CD8-positive, alpha-beta memory T cell (primary cell): ENCODE measurements at places on chromosomes 5 and 9. TPM values are rescaled to one million over a fixed set of nuclear protein-coding genes. Genes with fewer than 3 reads are reported as not detected.

DNA sequence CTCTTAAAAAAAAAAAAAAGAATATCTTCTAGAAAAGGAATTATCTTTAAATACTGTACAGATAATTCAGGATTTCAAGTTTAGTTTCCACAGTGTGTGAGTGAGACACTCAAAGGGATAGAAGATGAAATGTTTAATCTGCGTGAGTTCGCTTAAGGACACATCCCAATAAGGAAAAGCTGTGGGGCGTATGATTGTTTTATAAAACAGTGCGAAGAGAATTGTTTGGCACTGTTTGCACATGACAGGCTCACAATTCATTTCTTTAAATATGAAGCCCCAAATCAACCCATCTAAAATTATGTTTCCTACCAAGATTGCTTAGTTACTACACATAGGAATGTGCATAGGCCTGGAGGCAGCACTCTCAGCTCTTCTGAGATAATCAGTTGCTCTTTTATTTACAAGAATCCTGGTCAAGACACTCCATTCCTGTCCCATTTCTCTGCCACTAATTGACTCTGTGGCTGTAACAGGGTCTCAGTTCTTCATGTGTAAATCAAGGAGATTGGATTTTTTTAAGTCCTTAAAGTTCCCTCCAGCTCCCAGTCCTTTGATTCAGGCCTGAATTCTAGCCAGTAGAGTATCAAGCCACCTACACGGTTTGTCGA lies 60.1 kb downstream of the BHMT start:
- no peaks in the 10 kb centered on the region for H3K4me1 ChIP-seq
- H3K4me3 ChIP-seq = no peak overlapping the region
- H3K36me3 ChIP-seq = no peaks in the 10 kb centered on the region
- no peak for DNase-seq
- no peak overlapping the region for H3K27ac ChIP-seq

DNA sequence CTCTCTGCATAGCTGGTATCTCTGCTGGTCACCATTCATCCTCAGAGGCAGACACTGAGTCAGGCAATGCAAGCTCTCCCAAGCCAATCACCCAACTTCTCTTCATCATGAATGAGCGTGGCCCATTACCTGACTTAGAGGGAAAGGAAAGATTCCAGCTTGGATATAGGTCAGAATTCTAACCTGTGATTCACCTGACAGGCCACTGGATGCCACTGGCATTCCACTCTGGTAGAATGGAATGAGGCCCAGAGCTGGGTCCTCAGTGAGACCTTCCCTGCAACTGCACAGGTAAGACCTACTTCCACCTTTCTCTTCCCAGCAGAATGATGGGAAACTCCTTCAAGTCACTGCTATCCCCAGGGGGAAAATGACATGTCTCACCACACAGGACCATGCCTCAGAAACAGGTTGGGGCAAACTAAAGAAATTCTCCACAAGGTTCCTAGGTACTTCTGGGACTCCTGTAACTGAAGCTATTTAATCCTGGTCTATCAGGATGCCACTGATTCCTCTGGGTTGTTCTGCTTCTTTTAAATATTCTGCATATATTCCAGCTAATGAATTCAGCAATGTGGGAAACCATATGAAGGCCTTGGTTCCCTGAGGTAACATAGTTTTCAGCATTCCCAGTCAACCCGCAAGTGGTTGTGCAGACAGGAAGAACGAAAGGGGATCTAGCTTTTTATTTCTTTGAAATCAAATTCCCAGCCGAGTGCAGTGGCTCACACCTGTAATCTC lies 62.0 kb downstream of the SUSD1 start:
- no peaks in the 10 kb centered on the region for H3K36me3 ChIP-seq
- peak; percentile 10 for DNase-seq
- no peaks in the 10 kb centered on the region for H3K27me3 ChIP-seq
- no peak overlapping the region for H3K27ac ChIP-seq
- H3K4me3 ChIP-seq = no peak overlapping the region
- H3K4me1 ChIP-seq = no peaks in the 10 kb centered on the region

- H3K4me1 ChIP-seq = peaks cover 21% of the 10 kb centered on the region
- H3K27me3 ChIP-seq = no peaks in the 10 kb centered on the region
- no peaks in the 10 kb centered on the region for H3K36me3 ChIP-seq
- H3K4me3 ChIP-seq = no peak overlapping the region
- H3K27ac ChIP-seq = no peak overlapping the region
- no peak for DNase-seq
Measured at GRCh38 chr5:52748590-52748989, 39.1 kb upstream of the ITGA1 start.

GRCh38 chr5:112002376-112002775 lies 245.4 kb upstream of the NREP start:
- no peaks in the 10 kb centered on the region for H3K36me3 ChIP-seq
- no peak for DNase-seq
- H3K27ac ChIP-seq = no peak overlapping the region
- H3K4me1 ChIP-seq = no peaks in the 10 kb centered on the region
- no peaks in the 10 kb centered on the region for H3K27me3 ChIP-seq
- no peak overlapping the region for H3K4me3 ChIP-seq

DNA sequence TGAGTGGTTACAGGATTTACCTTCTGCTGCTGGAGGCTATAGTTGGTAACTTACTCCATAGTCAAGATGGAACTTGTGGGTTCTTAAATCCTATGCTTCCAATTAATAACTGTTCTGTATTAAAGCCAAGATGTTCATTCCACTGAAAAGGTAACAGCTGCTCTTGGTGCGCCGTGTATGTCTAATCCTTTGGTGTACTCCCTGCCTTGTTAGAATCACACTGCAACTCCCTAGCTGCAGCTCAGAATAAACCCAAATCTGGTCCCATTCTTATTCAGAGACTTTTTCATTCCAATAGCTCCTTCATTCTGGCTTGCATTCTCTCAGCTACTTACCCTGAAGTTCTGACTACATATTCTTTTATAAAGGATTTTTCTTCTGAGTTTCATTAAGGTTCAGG lies 1355.5 kb downstream of the MAT2B start:
- H3K4me1 ChIP-seq = no peaks in the 10 kb centered on the region
- H3K36me3 ChIP-seq = no peaks in the 10 kb centered on the region
- H3K27me3 ChIP-seq = no peaks in the 10 kb centered on the region
- DNase-seq = no peak
- no peak overlapping the region for H3K27ac ChIP-seq

PCDHGA7 gene
- not detected for total RNA-seq
